Left renal cortex interstitium (tissue), 4 donors: ENCODE measurements at places on chromosomes 12 and 14. TPM values are rescaled to one million over a fixed set of nuclear protein-coding genes. Genes with fewer than 3 reads are reported as not detected.

PPFIA2 gene
- 7.2 TPM for polyA plus RNA-seq

PLXNC1 gene
- 5.3 TPM for polyA plus RNA-seq

GDF3 gene
- 0.70 TPM for polyA plus RNA-seq

INSM2 gene
- polyA plus RNA-seq, result not detected

ASB2 gene
- 0.30 TPM for polyA plus RNA-seq

IAPP gene
- polyA plus RNA-seq, result not detected

GRCh38 chr14:73003681-73004080 is 23.2 kb downstream of the ZFYVE1 start:
- no peak for DNase-seq

GRCh38 chr12:26843311-26843710 is 10.3 kb upstream of the ITPR2 start:
- DNase-seq, result no peak

- DNase-seq, result no peak
Observed at GRCh38 chr12:107328442-107329133, 235.2 kb upstream of the CRY1 start.

GRCh38 chr12:108921946-108922345 is 42.1 kb downstream of the DAO start:
- no peak for DNase-seq

- no peak for DNase-seq
Observed at GRCh38 chr14:100865682-100866591, 37.6 kb downstream of the RTL1 start.

GRCh38 chr12:99151744-99152143 is 495.8 kb upstream of the GARIN6 start:
- no peak for DNase-seq
